ENCODE measurements at places on chromosomes 12 and 14.

- DNase-seq: no peak
These were observed 117.6 kb downstream of the PRKD1 start for GRCh38 chr14:29810064-29810463.

- no peak for DNase-seq
These were observed 28.6 kb downstream of the TULP3 start for GRCh38 chr12:2919249-2919648.

- no peak for DNase-seq
These were observed 130.2 kb downstream of the RAD51B start for GRCh38 chr14:67949771-67950170.

- no peak for DNase-seq
These were observed 57.5 kb upstream of the TMEM263 start for GRCh38 chr12:106897981-106898901.

GRCh38 chr12:57194253-57194652 lies 22.3 kb upstream of the NXPH4 start:
- no peak for DNase-seq

GRCh38 chr12:28104316-28104715 lies 85.9 kb upstream of the CCDC91 start:
- no peak for DNase-seq

GRCh38 chr12:124713436-124714082 lies 146.1 kb upstream of the NCOR2 start:
- peak; percentile 84 for DNase-seq

DNA sequence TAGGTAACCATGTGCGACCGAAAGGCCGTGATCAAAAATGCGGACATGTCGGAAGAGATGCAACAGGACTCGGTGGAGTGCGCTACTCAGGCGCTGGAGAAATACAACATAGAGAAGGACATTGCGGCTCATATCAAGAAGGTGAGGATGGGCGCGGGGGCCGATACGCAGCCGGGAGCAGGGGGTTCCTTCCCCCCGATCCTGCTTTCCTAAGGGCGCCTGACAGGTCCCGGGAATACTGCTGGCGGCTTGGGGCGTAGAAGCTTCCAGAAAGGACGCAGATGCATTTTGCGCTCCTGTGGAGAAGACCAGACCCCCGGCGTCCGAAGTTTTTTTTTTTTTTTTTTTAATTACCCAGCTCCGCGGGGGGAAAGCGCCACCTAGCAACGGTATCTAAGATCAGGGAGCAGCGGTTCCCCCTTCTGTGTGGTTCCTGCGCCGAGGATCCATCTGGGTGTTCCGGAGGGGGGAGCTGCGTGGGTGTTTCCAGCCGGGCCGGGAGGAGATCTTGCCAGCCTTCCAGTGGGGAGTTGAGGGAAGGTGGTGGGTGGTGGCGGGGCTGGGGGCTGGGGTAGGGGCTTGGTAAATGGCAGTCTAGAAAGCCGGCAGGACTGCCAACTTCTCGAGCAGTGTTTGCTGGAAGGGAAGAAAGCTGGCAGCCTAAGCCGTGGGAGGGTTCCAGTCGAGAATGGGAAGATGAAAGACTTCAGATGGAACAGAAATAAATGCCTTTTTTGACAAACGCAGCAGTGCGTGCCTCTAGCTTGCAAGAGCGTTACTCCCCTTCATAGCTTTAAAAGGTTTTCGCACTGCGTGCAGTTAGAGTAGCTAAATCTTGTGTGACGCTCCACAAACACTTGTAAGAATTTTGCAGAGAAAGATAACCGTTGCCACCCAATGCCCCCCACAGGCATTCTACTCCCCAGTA lies 764 bp downstream of the DYNLL1 start:
- DNase-seq: peak; percentile 16

DNA sequence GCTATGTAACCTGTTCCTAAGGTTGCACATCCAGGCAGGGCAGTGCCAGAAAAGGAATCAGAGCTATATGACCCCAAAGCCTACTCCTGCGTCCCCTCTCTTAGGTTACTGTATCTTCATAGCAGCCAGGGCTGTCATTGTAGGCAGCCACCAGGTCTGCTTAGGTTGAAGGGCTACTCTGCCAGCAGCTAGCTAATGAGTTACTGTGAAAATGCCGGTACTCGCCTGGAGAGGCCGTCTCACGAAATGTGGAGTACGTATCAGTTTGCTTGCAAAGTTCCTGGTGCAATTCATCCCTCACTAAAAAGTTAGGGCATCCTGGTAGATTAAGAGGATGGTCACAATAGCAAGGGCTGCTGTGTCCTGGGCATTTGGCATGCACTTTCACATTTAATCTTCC lies 50.9 kb downstream of the RPH3A start:
- DNase-seq: no peak

DNA sequence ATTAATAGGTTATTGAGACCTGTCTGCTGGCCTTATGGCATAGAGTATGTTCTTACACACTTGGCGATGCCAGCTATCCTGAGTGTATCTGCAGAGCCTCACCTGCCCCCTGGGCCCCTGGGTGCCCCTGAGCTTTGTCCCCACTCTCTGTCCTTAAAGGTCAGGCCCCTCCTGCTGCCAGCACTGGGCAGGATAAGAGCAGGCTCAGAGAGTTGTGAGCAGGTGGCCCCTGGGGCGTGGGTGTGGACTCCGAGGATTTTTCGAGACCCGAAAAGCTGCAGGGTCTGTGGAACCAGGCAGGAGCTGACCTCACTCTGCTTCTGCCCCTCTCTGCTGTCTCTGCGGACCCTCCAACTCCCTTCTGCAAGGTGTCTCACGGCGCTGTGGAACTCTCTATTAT lies 8.2 kb downstream of the HIP1R start:
- DNase-seq: no peak

- no peak for DNase-seq
These were observed 67.4 kb upstream of the ACTN1 start for GRCh38 chr14:69046476-69046860.

GRCh38 chr14:32809255-32809654 lies 129.4 kb upstream of the NPAS3 start:
- no peak for DNase-seq

- DNase-seq: no peak
These were observed 15.6 kb downstream of the PLBD2 start for GRCh38 chr12:113373969-113374368.

- DNase-seq: peak; percentile 72
These were observed 37.8 kb upstream of the DDHD1 start for GRCh38 chr14:53190938-53191337.

GRCh38 chr12:68521848-68522502 lies 88.7 kb upstream of the RAP1B start:
- no peak for DNase-seq

DNA sequence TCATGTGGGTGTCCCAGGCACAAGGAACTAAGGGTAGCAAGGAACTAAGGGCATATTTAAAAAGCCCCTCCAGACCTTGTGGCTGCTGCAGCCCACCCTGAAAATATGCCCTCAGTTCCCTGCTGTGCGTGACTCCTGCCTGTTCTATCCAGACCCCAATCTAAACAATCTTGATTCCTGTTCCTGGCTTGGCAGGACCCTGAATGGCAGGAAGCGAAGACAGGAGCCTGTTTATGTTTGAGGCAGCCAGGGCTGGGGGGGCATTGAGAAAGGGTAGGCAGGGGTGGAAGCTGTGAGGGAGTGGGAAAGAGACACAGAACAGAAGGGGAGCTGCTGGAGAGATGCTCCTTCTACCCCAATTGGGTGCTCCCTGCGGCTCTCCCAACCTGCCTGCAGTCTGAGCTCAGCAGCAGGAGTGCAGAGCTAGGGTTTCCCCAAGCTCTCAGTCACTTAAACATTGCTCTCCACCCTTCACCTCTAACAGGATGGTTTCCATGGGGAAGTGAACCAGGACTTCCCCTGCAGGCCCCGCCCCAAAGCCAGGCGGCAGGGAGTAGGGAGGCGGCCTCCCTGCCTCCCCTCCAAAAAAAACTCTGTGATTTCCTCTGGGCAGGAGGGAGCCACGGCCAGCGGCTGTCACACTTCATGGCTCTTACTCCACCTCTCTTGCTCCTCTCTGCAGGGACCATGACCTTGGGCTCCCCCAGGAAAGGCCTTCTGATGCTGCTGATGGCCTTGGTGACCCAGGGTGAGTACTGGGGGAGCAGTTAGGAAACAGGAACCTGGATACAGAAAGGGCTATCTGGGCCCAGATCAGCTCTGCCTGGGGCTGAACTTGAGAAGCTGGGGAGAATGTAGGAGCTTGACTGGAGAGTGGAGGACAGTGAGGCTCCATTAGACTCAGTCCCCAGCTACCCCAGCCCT lies 4.7 kb downstream of the ACVRL1 start:
- no peak for DNase-seq

DNA sequence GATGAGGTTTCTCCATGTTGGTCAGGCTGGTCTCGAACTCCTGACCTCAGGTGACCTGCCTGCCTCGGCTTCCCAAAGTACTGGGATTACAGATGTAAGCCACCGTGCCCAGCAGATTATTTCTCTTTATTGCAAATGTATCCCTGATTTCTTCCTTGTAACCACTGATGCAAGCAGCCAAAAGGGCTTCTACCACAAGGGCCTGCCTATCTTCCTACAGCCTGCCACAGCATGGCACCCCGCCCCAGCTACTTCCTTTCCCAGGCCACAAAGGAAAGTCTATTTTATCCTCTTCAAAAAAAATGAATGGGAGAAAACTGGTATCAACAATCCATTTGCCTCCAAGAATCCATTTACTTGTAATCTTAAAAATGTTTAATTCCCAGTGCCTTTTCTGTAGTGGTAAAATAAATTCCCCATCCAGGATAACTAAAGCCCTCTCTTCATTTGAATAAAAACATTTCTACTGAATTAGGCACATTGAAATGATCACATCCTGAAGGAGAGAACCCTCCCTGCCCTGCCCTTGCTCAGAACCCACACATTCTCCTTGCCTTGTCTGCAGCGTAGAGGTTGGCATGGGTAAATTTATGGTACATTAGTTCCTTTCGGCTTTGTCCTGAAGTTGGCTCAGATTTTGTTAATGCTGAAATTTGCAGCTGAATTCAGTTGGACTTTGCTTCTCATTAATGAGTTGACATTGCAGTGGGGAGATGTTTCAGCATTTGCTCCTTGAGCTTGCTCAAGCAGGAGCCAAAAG lies 19.2 kb downstream of the GPHB5 start:
- DNase-seq: no peak

DNA sequence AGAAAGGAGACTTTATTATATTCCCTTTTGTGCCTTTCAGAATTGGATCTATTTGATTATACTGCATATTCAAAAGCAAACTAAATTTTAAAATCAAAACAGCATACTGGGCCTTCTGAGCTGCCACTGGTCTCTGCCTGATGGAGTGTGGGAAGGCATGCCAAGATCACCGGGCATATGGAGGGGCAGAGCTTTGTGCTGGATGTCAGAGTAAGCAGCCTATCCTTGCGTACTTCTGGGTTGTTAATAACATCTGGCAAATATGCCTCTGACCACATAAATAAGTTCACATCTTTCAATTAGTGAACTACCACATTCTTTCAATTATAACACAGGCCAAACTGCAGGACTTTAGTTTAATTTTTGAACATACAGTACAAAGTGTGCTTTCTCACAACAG lies 18.3 kb downstream of the MLH3 start:
- no peak for DNase-seq

DNA sequence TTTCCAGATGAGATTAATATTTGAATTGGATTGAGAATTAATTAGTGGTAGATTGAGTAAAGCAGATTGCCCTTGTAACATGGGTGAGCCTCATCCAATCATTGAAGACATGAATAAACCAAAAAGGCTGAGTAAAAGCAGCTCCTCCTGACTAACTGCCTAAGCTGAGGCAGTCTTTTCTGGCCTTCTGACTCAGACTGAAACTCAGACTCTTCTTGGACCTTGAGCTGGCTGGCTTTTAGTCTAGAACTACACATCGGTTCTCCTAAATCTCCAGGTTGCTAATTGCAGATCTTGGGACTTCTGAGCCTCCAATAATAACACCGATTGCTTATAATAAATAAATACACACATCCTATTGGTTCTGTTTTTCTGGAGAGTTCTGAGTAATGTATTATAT lies 24.0 kb downstream of the FKBP11 start:
- DNase-seq: no peak

Measured in stimulated activated naive B cell treated with anti-CD40 and anti-IgM and Interleukin-4, amounts not matched to agents 10 μg/mL and 1 μg/mL and 100 μg/mL, for 72 hours (primary cell).